ENCODE measurements at places on chromosomes 1 and 21.

DNA sequence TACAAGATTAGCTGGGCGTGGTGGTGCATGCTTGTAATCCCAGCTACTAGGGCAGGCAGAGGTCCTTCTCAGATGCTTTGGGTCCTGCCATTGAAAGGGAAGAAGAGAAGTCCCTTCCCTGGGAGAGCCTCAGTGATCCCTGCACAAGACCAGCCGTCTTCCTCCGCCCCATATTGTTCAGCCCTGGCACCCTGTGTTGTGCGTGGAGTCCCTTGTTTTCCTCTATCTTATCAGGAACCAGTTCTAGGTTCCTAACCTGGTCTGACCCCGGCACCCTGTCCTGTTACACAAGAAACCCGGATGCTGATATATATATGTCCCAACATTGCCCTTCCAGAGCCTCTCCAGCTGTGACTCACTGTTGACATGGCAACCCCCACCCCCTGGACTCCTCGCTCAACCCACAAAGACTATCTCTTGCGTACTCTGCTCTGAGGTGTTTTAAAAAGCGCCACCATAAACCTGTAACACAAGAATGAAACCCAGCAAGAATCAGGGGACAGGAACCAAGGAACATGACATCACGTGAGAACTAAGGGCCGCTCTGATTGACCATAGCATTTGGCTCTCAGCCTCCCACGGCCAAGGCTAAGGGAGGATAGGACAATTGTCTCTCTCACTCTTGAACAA, 4.8 kb downstream of the MX2 start:
- peak; percentile 65 for DNase-seq

DNA sequence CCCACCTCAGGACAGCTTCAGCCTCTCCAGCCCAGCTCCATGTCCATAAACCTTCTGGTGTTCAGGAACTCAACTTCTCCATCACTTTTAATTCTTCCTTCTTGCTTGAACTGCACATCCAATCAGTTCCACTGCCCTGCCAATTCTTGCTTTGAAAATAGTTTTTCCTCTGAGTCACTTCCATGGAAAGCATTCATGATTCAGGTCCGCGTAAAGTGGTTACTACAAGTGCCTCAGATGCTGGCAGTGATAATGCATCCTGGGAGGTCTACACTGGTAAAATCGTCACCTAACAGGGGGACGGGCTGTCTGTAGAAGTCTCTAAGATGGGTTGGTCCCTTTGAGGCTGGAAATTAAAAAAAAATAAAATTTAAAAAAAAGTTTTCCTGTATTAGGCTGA, 25.9 kb upstream of the RCAN1 start:
- no peak for DNase-seq

DNA sequence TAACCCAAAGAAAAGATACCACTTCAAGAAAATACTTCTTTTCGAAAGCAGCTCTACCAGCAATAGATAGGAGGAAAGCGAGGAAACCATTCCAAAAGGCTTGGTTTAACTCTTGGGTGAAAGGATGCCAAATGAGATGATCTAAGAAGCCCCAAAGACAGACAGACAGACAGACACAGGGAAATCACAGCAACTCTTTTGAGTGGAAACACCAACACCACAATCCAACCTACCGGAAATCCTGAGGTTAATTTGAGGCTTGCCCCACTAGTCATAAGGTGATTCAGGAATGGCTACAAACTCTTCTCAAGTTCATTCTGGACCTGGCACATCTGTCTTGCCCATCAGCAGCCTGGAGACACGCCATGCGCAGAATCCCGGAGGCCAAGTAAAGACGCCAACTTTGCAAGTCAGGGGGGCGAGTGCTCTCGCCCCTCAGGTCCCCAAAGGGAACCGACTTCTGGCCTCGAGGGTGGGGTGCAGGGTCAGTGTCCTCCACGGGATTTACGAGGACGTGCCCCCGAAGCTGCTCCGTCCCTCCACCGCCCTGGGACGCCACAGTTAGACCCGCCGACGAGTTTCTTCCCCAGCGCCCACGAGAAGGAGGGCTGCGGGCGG, 778 bp downstream of the EVI5 start:
- DNase-seq: peak; percentile 20

DNA sequence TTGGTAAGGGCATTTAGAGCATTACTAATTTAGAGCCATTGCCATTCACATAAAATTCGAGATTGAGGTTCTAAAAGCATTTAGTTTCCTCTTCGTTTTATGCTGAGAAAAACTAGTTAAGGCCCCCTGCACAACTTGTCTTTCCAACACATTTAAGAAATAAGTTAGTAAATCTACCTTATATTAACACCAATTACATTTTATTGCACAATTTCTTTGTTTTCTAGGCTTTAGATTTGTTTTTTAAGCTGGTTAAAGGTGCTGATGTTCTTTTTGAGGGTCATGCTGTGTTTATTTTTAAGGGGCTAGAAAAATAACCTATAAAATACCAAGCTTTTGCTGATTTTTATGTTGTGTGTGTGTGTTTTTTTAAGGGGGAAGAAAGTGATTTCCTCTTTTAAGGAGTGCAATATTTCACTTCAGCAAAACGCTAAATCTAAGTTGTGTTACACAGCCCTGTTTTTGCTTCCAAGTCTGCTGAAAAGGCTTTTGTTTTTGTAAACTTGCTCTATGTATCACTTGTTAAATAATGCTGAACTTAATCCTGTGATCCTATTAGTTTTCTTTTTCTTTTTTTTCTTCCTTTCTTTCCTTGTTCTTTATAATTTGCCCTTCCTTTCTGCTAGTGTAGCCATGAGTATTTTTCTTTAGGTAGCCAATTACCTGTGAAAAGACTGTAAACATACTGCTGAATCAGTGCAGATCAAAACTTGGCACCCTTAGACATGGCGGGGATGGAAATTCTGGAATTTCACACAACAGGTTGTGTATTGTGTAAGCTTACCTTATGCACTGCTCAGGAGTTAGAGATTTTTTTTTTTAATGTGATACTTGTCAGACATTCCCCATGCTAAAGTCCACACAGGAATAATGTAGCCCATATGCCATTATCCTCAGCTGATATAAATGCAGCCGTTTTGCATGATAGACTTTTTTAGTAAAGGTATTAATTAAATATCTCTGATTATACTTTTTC, 1.5 kb downstream of the CEPT1 start:
- peak; percentile 8 for DNase-seq

DNA sequence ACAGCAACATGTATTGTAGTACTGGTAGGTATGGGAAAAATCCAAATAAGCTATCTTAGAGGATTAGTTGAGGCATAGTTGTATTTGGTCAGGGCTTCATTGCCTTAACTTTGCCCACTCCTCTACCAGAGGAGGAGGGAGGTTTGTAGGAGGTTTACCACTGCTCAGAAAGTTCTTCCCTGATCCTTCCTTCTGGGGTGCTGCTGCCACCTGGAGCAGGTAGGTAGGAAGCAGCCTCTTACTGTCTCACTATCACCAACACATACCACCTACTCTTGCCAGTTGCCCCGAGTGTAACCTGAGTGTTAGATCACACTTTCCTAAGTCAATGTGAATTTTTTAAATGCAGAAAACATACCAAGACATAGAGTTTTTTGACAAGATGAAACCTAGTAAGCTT, 24.1 kb upstream of the ZSWIM5 start:
- no peak for DNase-seq

GRCh38 chr1:2292725-2293450, 64.8 kb downstream of the SKI start:
- no peak for DNase-seq

DNA sequence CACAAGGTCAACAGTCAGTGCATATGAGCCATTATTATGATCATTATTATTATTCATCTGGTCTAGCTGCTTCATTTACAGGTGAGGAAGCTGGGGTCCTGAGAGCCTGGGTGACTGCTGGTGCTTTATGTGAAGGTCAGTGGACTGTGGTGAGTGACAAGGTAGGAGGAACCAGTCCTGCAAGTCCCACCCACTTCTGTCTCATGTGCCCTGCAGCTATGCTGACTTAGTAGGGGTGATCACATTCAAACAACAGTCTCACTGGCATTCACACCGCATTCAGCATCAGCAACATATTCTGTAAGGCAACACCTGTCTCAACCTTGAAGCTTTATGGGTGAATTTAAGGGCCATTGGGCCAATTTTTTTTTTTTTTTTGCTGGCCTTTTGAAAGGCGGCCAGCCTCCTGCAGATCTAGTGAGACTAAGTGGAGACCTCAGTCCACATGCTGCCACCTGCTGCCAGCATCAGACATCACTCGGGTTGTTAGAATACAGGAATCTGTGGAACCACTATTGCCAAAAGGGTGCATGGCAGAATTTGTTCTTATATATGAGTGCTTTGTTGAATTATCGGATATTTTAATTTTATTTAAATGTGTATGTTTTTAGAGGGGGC, 59.9 kb upstream of the CACNA1E start:
- peak; percentile 26 for DNase-seq

- no peak for DNase-seq
Observed at GRCh38 chr1:56070601-56071000, 508.8 kb downstream of the PLPP3 start.

GRCh38 chr1:155106862-155107261, 20.8 kb upstream of the EFNA1 start:
- no peak for DNase-seq

DNA sequence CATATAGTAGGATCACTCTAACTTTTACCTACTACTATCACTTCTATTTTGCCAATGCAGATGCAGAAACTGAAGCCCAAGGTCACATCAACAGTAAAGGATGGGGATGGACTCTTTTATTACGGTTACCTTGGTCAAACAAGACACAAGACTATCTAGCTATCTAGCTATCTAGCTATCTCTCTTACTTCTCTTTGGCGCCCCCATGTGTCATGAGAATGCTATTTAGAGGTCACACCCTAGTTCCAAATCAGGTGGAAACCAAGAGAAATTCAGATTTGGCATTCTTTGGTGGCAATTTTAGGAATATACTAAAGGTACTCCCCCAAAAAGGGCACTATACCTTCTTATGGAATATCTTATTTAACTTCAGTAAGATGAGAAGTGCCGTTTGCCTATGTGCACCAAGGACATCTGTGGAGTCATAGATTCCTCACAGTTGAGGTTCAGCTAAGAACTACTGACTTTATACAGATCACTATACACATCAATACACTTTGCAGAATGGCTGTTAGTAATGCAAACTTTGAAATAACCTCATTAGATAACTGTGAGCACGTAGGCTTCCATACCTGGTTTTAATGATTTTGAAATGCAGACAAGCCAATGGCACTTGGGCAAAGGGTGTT, 6.7 kb downstream of the ZNF648 start:
- DNase-seq: peak; percentile 57

GRCh38 chr1:162094723-162095122, 25.2 kb downstream of the NOS1AP start:
- no peak for DNase-seq

- DNase-seq: peak; percentile 54
Observed at GRCh38 chr21:42593007-42593814, 60.2 kb upstream of the PDE9A start.

DNA sequence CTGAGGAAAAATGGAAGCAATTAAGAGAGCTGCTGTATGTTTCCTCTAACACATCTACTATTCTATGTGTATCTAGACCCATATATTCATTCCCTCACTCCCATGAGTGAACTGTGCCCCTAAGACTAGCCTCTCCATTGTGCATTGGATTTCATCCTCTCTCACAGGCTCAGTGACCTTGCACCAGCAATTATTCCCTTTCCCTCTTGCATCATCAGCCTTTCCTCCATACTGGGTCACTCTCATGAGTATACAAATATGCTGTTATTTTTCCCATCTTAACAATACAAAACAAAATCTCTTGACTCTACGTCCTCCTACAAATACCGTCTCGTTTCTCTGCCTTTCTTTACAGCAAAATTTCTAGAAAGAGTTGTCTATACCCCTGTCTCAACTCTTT, 29.4 kb upstream of the METTL18 start:
- DNase-seq: no peak

DNA sequence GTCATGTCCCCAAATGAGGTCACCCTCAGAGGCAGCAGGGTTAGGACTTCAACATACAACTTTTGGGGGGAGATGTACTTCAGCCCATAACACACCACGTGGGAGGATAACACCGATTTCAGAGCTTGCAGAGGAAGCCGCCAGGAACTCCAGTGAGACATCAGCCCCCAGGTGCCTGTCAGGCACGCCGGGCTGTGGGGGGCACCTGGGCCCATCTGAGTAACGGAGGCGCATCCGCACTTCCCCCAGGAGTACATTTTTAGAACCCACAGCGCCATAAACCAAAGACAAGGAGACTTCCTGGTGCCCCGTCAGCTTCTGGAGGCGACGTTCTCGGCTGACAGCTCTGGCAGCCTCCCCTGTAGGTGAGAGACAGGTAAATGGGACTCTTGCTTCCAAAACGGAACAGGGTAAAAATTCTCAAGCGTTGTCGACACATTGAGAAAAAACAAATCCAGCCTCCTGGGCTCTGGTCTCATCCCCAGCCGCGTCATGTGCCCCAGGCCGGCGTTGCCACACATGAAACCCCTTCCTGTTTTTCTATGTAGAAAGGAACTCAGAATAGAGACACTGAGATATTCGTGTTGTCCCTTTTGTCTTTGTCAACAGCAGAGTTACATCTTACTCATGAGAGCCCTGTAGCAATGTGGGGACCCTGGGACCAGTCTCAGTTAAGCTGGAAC, 93.3 kb downstream of the PDE9A start:
- peak; percentile 4 for DNase-seq

DNA sequence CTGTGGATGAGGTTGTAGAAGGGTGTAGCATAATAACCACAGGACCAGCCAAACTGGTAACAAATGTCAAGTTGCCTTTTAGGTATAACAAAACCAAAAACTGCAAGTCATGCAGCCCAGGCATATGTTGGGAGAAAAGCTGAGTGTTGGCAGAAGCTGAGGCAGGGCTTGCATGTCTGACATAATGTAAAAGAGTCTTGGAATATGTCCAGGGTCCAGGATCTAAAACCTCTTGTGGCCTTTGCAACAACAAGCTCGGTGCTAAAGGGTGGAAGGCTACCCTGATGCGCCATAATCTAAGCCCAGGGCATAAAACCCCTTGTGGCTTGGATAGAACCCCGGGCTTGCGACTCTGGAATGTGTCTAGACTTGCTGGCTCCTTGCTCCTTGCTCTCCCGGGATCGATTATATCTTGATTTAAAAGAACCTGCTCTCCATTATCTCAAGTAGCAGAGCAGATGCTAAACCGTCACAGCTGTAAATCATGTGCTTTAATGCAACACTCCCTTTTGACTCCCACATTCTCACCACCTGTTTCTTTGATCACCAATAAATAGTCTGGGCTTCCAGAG, 26.5 kb upstream of the SLC35A3 start:
- no peak for DNase-seq

DNA sequence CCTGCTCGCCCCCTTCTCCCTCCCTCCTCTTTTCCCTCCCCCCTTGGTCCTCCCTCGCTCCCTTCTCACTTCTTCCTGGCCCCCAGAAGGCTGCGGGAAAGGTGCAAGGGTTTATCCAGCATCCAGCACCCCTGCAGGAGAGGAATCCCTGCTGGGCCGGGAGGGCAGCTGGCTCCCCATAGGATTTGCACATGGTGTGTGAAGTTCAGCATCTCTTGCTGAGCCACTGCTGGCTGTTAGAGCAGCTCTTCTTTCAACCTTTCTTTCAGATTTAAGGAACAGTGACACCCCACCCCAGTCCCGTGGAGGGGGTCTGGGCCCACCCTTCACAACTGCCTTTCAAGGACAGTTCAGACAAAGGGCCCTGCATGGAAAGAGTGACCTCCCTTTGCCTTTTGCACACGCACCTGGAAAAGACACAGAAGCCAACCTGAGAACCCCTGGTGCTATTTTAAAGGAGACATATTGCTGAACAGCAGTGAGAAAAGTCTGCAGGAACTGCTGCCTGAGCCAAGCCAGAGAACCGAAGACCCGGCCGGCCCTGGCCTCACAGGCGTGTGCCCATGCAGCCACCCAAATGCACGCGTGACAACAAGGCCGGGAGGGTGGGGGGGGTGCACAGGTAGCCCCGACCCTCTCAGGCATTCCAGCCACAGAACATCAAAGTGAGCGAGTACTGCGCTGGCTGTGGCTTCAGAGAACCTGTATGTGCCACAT, 66.6 kb downstream of the SLC37A1 start:
- no peak for DNase-seq

Data from Kasumi-1 (cell line).